ENCODE measurements at places on chromosomes 3 and 15.

GRCh38 chr3:19945534-19945933 is 1.4 kb upstream of the RAB5A start:
- no peak for DNase-seq

DNA sequence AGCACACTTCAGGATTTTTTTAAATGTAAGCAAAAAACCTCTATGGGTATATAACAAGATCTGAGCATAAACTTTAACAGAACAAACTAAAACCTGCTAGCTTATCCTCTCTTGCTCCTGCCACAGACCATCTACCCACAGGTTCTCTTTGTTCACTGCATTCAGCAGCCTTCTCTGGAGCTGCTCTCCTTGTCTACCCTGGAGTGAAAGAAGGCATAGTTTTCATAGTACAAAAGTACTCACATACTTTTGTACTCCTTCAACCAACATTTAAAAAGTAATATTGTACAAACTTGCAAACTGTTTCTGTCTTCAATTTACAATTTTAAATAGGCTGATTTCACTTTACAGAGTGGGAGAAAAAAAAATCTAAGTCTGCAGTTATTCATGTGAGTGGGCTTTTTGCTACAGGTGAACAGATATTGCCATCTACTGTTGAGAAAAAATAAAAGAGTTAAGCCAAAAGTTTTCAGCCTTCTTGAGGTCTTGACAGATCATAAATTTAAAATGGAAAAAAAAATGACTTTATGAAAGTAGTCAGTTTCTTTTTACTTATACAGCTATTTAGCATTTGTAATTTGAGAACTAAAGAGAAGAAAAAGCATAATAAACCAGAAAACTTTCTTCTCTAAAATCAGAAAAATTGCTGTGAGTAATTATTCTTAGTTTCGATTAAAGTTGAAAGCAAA is 20.4 kb downstream of the TERC start:
- DNase-seq: no peak

- DNase-seq: no peak
Observed at GRCh38 chr3:46936733-46937250, 39.8 kb downstream of the CCDC12 start.

DNA sequence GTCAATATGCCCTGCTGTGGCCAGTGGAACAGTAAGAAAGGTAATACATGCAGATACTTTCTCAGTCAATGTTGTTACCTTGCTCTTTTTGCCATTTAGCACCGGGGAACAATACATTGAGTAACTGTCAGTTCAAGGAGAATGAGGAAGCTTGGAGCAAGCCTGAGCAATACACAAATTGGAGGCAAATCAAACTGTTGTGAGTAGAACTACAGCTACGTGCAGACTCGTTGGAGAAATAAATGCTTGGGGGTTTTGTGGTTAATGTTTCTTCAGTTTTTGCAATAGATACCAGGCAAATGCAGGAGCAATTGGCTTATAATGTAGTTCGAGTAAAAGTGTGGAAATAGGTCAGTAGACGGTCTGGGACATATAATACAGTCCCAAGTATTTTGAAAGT is 587.3 kb upstream of the ROBO1 start:
- DNase-seq: no peak

GRCh38 chr3:60064210-60065178 is 1014.7 kb upstream of the CFAP20DC start:
- DNase-seq: no peak

DNA sequence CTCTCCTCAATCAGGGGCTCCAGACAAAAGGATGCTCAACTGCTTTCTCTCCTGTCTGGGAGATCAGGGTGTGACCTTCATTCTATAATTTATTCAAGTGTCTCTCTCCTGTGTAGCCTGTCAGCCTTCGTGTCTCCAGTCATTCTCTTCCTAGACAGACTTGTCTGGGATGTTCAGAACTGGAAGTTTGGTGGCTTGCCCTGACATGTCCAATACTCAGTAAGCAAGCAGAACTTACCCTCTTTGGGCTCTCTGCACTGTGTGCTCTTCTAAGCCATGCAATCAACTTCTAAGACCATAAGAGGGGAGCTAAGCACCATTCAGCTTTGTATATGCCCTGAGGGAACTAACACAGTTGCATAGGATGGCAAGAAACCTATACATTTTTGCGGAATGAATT is 14.1 kb downstream of the ACKR2 start:
- no peak for DNase-seq

DNA sequence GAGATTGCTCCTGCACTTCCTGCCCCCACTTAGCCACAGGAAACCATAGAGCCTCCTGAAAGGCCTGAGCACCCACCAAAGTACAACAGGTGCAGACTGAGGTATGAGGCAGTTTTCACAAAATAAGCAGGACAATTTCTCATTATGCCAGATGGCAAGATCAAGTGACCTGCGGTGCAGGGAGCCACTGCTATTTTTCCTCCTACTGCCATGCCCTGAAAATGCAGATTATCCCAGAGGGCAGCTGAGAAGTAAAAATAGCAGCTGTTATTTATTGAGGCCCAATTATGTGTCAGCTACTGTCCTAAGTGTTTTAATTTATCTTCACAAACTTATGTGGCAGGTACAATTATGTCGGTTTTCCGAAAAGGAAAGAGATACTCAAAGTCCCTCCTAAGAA is 209.5 kb upstream of the ST8SIA2 start:
- DNase-seq: no peak

DNA sequence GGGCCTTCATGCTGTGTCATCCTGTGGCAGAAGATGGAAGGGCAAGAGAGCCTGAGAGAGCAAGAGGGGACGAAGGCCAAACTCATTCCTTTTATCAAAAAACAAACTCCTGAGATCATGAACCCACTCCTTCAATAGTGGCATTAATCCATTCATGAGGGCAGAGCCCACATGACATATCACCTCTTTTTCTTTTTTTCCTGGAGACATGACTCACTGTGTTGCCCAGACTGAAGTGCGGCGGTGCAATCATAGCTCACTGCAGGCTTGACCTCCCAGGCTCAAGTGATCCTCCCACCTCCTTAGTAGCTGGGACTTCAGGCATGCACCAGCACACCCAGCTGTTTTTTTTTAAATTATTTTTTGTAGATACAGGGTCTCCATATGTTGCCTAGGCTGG is 92.0 kb upstream of the RNU6-1 start:
- DNase-seq: no peak

DNA sequence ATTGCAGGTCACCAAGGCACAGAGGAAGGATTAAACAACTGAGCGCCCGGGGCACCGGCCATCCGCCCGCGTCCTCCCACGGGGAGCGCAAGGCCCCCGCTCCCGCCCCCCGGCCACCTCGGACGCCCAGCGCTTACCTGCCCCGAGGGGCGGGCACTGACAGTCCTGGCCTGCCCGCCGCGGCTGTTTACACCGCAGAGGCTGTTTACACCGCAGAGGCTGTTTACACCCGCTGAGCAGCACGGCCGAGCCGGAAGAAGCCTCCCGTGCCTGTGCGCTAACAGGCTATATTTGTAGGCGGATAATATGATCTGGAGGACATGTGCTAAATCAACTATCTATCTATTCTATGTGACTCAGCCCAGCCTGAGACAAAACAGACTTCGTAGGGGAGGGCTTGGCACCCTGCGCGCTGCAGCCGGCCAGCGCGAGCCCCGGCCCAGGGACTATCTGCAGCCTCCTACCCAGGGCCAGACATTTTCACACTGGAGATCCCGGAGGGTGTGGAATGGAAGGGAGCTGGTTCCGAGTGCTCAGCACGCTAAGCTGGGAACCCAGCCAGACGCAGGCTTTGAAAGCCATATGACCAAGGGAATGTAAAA is at the start of gene LRRC2:
Gene LRRC2, minus strand, starts transcription at position 263 of the 602 bp plus-strand sequence. CDS start 14,711 bp downstream, outside the sequence.
- DNase-seq: no peak

DNA sequence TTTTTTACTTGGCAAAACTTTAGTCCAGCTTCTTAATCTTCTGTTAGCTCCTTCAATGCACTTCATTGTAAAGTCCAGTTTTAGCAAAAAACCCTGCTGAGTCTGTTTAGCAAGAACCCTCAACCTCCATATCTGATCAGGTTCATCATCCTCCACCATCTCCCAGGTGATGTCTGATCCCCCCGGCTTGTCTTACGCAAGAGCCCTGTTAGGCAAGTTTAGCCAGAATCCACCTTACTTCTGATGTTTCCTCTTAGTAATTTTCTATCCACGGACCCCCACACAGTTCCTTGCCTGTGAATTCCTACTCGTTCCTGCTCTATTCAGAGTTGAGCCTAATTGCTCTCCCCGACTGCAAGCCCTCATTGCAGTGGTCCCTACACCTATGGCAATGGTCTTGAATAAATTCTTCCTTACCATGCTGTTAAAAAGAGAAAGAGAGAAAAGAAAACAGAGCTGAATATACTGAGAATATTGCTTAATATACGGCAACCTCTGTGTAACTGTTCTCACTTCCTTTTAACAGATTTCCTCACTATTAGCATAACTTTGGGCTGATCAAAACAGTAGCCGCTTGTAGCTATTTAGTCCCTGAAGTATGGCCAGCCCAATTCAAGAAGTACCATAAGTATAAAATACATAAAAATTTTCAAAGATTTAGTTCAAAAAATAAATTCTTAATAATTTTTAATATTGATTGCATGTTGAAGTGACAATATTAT is 78.7 kb upstream of the MME start:
- no peak for DNase-seq

DNA sequence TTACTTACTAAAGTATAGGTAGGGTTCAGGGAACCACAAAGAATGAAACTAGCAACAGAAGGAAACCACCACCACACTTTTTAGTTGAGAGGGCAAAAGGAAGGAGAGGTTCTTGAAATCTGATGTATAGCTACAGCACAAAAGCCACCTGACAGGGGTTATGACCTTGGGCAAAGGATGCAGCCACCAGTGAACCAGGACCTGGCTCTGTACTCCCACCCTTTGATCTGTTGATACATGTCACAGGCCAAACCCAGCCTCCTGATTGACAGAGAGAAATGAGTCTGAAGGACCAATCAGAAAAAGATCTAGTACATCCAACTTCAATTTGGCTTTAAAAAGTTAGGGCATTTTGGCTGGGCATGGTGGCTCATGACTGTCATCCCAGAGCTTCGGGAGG is 20.0 kb upstream of the BLM start:
- no peak for DNase-seq

- no peak for DNase-seq
Observed at GRCh38 chr3:168028086-168028485, 67.6 kb downstream of the GOLIM4 start.

DNA sequence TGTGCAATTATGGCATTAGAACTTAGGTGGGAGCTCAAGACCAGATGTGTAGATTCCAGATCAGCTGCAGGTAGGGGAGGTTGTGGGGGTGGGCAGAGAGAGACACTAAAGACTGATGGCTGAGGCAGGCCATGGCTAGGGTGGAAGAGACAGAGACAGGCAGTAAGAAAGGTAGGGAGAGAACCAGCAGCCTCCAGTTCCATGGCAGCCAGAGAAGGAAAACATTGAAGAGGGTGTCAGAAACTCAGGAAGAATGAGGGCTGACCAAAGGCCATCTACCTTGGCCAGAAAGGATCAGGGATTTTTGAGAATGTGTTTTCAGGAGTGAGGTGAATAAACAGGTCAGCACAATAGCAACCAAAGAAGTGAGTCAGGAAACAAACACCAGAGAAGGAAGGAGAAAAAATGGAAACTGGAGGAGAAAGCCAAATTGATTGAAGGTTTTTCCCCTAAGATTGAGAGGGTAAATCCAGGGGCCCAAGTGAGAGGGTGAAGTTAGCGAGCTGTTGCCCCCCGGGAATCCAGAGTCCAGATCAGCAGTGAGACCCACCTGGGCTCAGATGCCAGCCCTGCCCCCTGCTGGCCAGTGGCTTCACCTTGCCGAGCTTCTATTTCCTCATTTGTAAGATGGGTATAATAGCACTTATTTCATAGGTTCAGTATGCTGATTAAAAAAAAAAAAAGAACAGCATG is 41.0 kb downstream of the ABHD2 start:
- DNase-seq: no peak

DNA sequence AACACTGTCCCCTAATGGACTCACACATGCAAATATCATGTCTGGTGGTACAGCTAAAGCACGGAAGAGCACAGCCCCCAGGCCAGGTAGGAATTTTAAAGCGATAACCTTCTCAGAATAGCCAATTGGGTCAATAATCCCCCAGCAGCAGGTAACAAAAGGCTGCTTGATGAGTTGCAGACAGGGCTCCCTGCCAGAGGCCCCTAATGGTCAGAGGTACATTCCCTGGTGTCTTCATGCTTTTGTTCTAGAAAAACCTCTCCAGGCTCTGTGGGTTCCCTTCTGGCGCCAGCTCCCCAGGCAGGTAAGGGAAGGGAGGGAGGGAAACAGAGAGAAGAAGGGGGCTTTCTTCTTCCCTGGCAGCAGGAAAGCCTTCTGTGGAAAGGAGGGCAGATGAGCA is 43.4 kb upstream of the PRTG start:
- DNase-seq: no peak

- DNase-seq: no peak
Observed at GRCh38 chr3:138332472-138333073, 2.9 kb upstream of the NME9 start.

DNA sequence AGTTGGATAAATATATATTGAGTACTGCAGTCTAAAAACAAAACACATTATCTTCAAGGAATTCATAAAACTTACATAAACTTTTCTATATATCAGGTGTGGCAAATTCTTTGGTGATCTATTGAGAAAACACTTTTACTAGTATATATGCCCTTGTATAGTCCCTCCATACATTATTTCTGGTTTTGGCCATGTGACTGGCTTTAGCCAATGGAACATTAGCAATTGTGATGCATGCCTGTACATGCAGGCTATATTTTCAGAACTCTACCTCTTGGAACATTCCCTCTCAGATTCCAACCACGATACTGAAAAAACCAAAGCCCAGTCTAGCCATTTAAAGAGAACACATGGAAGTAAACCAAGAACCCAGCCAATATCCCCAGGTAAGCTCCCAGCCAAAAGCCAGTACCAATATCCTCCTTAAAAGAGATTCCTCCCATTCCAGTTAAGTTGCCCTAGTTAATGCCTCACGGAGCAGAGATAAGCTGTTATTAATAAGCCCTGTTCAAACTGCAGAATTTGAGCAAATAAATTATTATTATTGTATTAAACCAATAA is 152.8 kb downstream of the NEK10 start:
- no peak for DNase-seq

- DNase-seq: no peak
Observed at GRCh38 chr15:27095886-27096624, 125.1 kb downstream of the GABRG3 start.

DNA sequence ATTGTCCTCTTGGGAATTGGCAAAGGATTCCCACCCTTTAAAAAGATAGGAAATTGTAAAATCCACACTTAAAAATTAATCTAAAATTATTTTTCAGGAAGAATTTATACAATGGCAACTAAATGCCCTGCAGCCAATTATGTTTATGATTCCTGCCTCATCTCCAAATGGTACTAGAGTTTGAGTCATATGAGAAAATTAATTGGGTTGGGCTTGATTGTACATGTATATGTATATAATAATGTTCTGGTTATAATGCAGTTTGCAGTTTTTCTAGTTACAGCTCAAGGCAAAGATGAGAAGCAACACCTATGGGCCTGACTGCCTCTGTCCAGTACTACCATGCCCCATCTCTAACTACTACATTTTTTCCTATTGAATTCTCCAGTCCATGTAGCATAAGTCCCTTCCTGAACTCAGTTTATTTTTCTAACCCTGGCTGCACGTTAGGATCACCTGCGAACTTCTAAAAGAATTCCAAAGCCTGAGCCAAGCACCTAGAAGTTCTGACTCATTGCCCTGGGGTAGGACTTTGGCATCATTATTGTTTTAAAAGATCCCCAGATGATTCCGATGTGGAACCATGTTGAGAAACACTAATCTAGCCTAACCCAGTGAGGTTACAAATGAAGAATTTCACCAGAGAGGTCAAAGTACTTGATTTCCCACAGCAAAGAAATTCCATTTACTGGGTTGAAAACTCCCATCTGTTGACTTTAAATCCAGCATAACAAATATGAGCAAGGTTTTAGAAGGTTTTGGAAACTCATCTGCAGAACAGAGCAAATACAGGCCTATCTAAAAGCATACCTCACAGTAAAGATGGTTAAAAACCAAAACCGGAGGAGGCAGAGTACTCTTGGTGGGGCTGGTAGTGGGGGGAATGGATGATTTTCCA is 19.4 kb downstream of the TGFBR2 start:
- no peak for DNase-seq
